ENCODE measurements at places on chromosomes 2 and 18. TPM values are rescaled to one million over a fixed set of nuclear protein-coding genes. Genes with fewer than 3 reads are reported as not detected.

The LRRC30 gene
- polyA plus RNA-seq: not detected

The HOXD12 gene
- polyA plus RNA-seq: 1.3 TPM

The ANKRD30BL gene
- not detected for polyA plus RNA-seq

The CNRIP1 gene
- polyA plus RNA-seq: 32.8 TPM

The HOXD13 gene
- 9.8 TPM for polyA plus RNA-seq

The PTPN4 gene
- polyA plus RNA-seq: 4.4 TPM

The EFEMP1 gene
- 32.1 TPM for polyA plus RNA-seq

The PXDN gene
- 6.9 TPM for polyA plus RNA-seq

The ERICH2 gene
- 1.1 TPM for polyA plus RNA-seq

The FAM237A gene
- polyA plus RNA-seq: not detected

The SERPINB11 gene
- not detected for polyA plus RNA-seq

The SEH1L gene
- 39.4 TPM for polyA plus RNA-seq

The DNAJC5G gene
- not detected for polyA plus RNA-seq

The CXCR4 gene
- 89.1 TPM for polyA plus RNA-seq

The SERPINB10 gene
- not detected for polyA plus RNA-seq

The RNU2-63P gene
- not detected for polyA plus RNA-seq

The POTEC gene
- not detected for polyA plus RNA-seq

The SPEG gene
- 26.3 TPM for polyA plus RNA-seq

The CAVIN2 gene
- 7.8 TPM for polyA plus RNA-seq
